ENCODE measurements at places on chromosomes 12 and 14.
A peak's percentile ranks its signal among the peaks of the same experiment; 100 is the strongest.

DNA sequence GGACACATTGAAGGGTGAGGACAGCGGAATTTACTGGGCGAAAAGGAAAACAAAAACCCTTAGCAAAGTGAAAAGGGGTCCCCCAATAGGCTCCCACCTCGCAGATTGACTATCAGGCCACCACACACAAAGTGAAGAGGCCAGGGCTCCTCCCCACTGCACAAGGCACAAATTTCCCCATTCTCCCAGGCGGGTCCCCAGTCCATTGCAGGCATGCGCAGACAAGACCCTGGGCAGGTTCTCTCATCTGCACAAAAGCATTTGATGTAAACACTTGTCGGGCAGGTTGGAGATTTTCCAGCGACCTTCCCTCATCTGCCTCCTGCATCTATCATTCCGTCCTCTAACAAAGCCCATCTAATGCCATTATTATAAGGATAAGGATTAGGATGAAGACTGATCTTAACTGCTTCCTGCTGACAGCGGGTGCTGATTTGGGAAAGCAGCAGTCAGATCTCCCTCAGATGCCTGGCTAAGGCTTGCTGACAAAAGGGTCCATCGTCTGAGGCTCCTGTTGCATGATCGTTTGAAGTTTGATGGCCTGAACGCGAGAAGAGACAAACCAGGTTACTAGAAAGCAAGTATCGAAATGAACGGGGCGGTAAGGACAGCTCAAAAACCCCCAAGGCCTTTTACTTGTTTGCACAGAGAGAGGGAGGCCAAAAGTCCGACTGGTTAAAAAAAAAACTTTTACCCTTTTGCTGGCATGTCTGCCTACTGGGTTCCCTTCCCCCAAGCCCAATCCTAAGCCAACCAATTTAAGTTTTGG is 14.4 kb downstream of the ASCL4 start:
- DNase-seq = no peak

- no peak for DNase-seq
These were observed 7.1 kb downstream of the STX2 start for GRCh38 chr12:130831876-130832405.

DNA sequence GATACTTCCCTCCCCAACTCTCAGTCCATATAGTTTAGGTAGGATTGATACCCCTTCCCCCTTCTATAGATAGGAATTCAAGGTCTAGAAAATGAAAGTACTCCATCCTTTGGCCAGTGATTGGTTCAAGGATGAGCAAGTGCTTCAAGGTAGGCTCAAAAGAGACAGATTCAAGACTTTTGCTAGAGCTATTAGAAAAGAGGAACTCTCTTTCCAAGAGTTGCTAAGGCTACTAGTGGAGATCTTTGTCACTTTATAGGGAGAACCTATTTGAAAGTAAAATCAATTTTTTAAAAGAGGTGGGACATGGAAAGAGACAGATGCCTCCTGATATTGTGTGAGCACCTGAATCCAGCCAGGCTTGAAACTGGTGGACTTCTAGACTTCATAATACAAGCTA is 17.5 kb downstream of the POLE2 start:
- DNase-seq = no peak

- DNase-seq = peak; percentile 30
These were observed 40.5 kb downstream of the PSMA6 start for GRCh38 chr14:35332517-35333263.

- no peak for DNase-seq
These were observed 74.0 kb downstream of the WNK1 start for GRCh38 chr12:826331-826730.

DNA sequence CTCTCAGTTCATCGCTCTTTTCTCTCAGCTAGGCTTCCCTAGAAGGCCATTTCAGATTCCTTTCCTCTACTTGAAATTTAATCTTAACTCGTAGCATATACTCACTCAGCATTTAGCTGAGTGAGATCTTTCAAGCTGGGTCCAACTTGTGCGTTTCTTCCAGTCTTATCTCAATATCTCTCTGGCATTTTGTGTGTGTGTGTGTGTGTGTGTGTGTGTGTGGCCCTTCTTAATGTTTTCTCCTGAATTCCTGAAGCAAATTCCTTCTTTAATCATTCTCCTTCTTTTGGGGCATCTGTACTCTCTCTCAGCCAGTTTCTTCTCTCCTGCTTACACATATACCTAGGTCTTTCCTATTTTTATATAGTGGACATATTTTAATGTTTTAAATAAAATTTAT is 129.1 kb downstream of the KITLG start:
- no peak for DNase-seq

GRCh38 chr12:70875628-70876027 is 44.9 kb downstream of the PTPRR start:
- no peak for DNase-seq

- DNase-seq = no peak
These were observed 155.2 kb downstream of the TTC7B start for GRCh38 chr14:90660865-90661570.

- no peak for DNase-seq
These were observed 350.5 kb upstream of the TMTC1 start for GRCh38 chr12:30134229-30134628.

- no peak for DNase-seq
These were observed 49.8 kb downstream of the B4GALNT3 start for GRCh38 chr12:509500-509899.

GRCh38 chr14:37406095-37406494 is 189.0 kb downstream of the FOXA1 start:
- no peak for DNase-seq

GRCh38 chr14:102005336-102005735 is 41.0 kb downstream of the DYNC1H1 start:
- DNase-seq = no peak

DNA sequence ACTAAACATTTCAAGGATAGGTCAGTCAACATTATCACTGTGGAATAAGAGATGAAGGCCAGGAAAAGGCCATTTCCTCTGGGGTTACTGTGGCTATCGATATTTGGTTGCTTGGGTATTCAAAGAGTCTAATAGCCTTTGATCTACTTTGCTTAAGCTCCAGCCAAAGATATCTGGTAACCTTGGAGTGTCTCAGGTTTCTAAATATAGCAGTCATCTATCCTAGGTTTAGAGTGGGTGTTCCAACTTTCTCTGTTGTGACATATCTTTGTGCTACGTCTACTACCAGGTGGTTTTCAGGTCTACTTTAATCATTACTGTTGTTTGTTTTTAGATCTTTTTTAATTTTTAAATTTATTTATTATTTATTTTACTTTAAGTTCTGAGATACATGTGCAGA is 42.4 kb downstream of the RDH12 start:
- DNase-seq = no peak

GRCh38 chr14:88196925-88197324 is 126.1 kb downstream of the KCNK10 start:
- no peak for DNase-seq

DNA sequence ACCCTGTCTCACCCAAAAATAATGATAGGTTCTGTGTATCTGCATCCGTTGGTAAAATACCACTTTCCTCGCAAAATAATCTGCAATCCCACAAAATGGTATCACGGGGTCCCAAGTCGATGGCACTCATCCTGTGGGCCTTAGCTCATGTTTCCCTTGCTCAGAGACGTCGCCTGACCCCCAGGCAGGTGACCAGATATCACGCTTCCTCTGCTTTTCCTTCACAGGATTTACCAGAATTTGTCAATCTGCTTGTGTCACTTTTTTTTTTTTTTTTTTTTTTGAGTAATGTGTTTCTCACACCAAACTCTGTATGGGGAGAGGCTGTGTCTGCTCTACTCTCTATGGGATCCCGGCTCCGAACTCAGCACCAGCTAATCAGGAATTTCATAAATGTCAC is 162.7 kb downstream of the PRKCH start:
- DNase-seq = no peak

GRCh38 chr12:62898526-62898925 is 36.4 kb downstream of the PPM1H start:
- DNase-seq = no peak

- DNase-seq = no peak
These were observed 265.7 kb downstream of the AKAP6 start for GRCh38 chr14:32594766-32595165.

DNA sequence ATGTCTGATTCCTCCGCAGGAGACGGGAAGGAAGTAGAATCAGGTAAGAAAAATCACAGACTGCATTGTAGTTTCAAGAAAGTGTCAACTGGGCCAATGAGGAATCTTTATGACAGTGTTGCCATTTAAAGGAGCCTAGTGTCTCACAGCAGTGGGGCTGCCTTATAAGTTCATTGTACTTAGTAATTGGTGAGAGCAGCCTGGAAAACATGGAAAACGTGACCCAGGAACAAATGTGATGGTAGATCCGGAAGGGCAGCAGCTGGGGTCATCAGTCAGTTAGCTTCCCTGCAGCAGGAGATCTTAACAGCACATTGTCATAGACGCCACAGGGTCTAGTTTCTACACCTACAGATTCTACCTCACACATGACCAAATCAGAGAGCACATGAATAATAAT is 630.0 kb upstream of the LMO3 start:
- no peak for DNase-seq

DNA sequence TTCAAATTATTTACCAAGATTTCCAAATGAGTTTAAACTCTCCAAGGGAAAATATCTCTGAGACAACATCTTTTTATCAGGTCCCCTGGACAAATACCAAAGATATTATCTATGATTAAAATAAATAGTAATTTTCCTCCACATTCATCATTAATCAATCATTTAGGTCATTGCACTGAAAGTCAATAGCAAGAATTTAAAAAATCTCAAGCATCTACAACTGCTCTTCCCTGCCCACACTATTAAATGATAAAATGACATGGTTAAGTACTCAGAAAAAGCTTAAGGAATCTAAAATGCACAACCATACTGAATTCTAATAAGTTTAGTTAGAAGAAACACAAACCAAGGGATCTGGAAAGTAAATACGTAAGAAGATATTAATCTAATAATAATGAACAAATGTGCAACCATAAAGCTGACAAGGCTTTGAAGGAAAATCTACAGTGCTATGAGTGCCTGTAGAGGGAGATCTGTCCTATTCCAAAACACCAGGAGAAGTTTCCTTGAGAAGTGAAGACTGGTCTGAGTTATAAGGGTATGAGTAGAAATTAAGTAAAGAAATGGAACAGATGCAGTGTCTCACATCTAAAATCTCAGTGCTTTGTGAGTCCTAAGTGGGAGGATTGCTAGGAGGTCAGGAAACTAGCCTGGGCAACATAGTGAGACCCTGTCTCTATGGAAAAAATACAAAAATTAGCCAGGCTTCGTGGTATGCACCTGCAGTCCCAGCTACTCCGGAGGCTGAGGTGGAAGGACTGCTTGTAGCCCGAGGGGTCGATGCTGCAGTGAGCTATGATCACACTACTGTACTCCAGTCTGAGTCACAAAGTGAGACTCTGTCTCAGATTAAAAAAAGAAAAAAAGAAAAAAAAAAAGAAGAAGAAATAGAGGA is 19.2 kb downstream of the INTS13 start:
- no peak for DNase-seq

DNA sequence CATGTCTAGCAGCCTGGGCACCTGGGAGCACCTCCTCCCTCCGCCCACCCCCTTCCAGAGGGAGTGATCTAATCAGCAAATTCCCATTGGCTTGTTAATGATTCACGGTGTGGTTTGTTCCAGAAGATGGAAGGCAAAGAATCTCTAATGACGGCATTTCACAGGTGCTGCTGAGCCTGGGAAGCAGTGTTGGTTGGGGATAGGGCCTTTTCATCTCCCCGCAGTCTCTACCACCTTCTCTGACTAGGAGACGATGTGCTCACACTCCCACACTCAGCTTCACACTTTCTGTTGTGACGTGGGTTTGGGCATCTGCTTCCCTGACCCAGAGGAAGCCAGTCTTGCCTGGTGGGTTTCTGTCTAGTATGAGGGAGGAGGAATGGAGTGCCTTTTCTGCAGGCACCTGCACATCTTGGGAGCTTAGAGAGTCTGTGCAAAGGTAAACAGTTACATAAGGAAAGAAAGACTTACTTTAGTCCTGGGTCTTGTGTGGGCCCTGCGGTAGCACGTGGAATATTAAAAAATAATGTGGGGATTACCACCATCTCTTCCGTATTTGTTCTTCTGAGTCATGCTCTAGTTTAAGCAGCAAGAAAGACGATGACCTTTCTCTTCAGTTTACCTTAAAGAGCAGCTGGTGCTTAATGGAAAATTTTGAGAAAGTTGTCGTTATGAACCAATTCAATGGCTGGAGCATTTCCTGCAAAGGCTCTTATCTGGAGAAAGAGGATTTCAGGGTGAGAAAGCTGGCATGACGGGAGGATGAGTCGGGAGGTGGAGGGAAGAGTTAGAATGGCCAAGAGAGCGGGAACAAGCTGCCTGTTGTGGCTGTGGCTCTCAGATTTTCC is 70.6 kb upstream of the ARHGAP5 start:
- DNase-seq = no peak

- DNase-seq = no peak
These were observed 61.2 kb downstream of the FBXL14 start for GRCh38 chr12:1533205-1533601.

DNA sequence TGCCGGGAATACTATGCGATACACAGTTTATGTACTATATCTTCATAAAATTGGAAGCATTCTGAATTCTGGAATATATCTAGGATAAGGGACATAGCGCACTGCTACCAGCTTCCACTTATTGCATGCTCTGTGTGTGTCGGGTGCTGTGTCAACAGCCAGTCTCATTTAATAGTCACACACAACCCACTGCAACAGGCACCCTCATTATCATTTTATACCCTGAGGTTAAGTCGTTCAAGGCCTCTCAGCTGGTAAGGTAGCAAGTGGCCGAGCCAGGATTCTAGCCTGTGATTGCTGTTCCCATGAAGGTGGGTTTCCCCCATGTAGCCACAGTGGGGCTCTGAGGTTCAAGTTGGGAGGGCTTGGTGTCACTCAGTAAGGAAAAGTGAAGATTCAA is 7.0 kb downstream of the PPP1R1A start:
- DNase-seq = no peak

DNA sequence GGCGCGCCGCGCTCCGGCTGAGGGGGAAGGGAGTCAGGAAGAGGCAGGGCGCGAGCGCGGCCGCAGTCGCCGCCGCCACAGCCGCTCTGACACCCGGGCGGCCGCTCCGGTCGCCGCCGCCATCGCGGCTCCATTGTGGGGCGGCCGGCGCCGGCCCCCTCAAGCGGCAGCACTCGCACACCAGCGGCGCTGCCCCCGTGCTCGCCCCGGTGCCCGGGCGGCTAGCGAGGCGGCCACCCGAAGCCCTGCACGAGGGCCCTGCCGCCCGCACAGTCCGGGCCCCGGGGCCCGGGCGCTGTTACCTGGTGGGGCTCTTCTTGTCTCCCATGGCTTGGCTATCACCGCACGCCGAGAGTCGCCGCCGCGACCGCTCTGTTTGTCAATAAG is 202 bp downstream of the YAF2 start:
- no peak for DNase-seq
